ENCODE measurements at places on chromosomes 7 and 10.
A peak's percentile ranks its signal among the peaks of the same experiment; 100 is the strongest.

GRCh38 chr7:51611937-51612336, 295.3 kb upstream of the COBL start:
- peak; percentile 59 for DNase-seq

- DNase-seq = peak; percentile 63
These were observed at the start of gene PIK3AP1 for GRCh38 chr10:96720422-96721206. Gene PIK3AP1 (minus strand): TSS chr10:96720514. CDS start chr10:96720394, 120 bp downstream.

DNA sequence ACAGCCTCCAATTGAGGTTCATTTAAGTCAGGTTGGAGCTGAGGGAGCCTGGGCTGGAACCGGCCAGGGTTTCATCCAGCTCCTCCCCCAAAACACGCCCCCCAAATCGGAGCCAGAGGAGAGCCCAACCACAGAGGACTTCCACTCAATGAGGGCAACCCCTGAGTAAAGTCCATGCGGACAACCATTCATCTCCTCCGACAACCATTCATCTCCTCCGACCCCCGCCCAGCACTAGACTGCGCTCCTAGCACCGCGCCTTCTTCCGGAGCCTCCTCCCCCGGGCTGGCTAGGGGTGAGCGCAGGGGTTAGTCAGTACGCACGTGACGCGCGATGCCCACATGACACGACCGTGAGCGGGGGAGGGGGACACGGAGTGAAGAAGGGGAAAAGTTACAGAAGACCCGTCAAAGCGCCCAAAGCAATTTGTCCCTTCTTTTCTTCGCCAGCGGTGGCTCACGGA, 1.4 kb downstream of the MAGI2 start:
- peak; percentile 71 for DNase-seq

GRCh38 chr10:97278491-97278989, 13.9 kb downstream of the ARHGAP19 start:
- DNase-seq = peak; percentile 44

GRCh38 chr7:55180963-55181542, 162.2 kb downstream of the EGFR start:
- no peak for DNase-seq

GRCh38 chr7:78863281-78863680, 590.2 kb downstream of the MAGI2 start:
- DNase-seq = peak; percentile 16

GRCh38 chr7:124452186-124452585, 313.4 kb downstream of the GPR37 start:
- no peak for DNase-seq

- no peak for DNase-seq
These were observed 687.7 kb upstream of the NRP1 start for GRCh38 chr10:34022195-34022594.

DNA sequence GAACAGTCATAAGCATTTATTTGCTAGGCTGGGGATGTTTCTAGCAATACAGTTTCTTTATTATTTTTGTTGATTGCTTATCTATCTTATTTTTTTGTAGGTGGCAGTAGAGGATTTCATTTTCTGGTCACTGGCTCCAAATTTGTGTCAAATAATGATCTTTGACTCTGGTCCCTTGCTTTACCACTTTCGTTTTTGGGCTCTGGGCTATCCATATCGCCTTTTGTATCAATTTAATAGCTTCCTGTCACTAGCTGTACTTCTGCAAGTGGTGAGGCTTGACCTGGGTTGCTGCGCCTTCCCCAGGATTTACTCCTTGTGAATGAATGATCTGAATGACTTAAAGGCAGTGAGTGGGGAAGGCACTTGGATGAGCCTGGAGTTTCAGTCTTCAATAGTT, 48.4 kb downstream of the MDFIC start:
- DNase-seq = no peak

GRCh38 chr7:151637781-151638261, 118.1 kb upstream of the RHEB start:
- DNase-seq = no peak

DNA sequence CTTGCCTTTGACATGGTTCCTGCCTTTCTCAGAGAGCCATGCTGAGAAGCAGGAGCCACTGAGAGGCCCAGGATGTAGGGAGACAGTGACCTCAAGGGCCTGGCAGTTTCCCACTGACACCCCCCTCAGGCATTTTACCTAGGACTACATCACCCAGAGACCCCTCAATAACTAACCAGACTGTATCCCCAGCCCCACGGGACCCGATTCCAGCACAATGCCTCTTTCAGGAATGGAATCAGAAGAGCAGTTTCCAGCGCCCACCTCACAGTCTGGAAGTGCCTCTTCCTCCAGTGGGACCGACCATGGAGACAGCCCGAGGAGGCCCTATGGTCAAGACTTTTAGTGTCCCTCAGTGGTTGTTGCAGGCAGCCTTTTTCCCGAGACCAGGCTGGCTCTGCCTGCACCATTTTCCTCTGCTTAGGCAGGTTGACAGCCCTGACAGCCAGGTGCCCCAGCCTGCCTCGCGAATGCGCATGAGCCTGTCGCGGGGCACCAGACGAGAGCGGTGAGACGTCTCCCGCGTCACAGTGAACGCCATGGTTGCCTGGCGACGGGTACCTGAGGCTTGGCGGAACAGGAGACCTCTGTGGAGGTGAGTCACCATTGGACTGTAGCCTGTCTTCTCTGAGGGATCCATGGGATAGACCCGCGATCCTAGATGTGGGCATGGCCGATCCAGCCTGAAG, 28.4 kb upstream of the ZNF273 start:
- no peak for DNase-seq

DNA sequence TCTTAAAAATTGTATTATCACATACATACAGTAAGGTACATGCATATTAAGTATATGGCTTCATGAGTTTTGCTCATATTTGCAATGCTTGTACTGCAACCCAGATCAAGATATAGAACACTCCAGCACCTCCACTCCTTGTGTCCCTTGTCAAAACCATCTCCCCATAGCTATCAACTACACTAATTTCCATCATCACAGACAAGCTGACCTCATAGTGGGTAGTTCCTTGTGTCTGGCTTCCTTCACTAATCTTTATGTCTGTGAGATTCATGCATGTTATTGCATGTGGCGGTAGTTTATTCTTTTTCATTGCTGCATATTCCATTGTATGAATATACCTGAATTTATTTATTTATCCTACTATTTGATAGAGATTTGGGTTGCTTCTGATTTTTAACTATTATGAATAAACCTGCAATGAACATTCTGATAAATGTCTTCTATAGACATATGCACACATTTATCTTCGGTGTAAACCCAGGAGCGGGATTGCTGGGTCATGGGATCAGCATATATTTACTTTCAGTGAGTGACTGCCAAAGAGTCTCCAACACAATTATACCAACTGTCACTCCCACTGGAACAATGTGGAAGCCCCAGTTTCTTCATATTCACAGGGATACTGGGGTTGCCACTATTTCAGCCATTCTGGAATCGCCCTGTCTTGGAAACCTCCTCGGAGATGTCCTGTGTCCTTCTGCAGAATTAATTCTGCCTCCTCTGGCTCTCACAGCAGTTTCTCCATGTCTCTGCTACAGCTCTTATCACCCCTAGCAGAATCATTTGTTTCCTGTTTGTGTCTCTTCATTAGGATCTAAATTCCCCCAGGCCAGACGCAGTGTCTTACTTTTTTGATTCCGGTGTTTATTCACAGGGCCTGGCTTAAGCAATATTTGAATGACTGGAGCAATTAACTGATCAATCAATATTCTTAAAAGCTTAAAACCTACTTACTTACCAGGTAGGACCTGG, 14.7 kb upstream of the ADAM12 start:
- DNase-seq = no peak

- DNase-seq = no peak
These were observed 581.7 kb upstream of the POT1 start for GRCh38 chr7:125511310-125511709.

- DNase-seq = no peak
These were observed 99.6 kb downstream of the ZMYND11 start for GRCh38 chr10:234708-235406.

Measured in mesendoderm (in vitro differentiated cells).